ENCODE measurements at places on chromosomes 13 and 19. TPM values are rescaled to one million over a fixed set of nuclear protein-coding genes. Genes with fewer than 3 reads are reported as not detected.

The CBLC gene
- total RNA-seq: not detected

The LAIR1 gene
- not detected for total RNA-seq

The ZNF154 gene
- 5.3 TPM for total RNA-seq

The UBA52 gene
- total RNA-seq: 1,149 TPM

The URAD gene
- total RNA-seq: not detected

The EFNA2 gene
- total RNA-seq: not detected

The NDUFA13 gene
- total RNA-seq: 181 TPM

The ZNF85 gene
- total RNA-seq: 1.5 TPM

The KLK12 gene
- not detected for total RNA-seq

The UNC13A gene
- under 0.01 TPM for total RNA-seq

The PEG3 gene
- 0.29 TPM for total RNA-seq

The TRPC4 gene
- 0.15 TPM for total RNA-seq

The ADM5 gene
- 0.44 TPM for total RNA-seq

The FCAR gene
- not detected for total RNA-seq

The TGDS gene
- 13.1 TPM for total RNA-seq

The ERICH4 gene
- not detected for total RNA-seq

The TFDP1 gene
- 76.1 TPM for total RNA-seq

The ZNF850 gene
- total RNA-seq: 0.83 TPM

The DAND5 gene
- total RNA-seq: not detected

The TEX29 gene
- total RNA-seq: not detected

The OVOL3 gene
- total RNA-seq: not detected

The ATXN8OS gene
- total RNA-seq: not detected

The OSCAR gene
- 0.33 TPM for total RNA-seq

The CABP5 gene
- not detected for total RNA-seq

The PRR36 gene
- total RNA-seq: under 0.01 TPM
